Hematopoietic multipotent progenitor cell treated with erythropoietin and hydrocortisone succinate and interleukin-3 and kit ligand, for 8 days (in vitro differentiated cells): ENCODE measurements at places on chromosomes 7 and 10.

DNA sequence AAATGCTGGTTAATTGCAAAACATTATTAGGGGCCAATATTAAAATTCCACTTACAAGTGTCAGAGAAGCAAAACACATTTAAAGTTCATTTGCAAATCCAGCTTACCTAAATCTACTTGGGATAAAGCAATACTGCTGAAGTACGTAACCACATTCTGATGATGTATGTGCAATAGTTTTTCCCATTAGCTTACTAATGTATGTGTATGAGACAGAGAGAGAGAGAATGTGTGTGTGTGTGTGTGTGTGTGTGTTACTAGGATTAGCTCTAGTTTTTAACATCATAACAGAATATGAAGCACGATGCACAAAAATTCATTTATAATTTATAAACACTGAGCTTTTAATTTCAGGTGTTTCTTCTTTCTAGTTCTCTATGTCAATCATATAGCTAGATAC, 1074.2 kb upstream of the C7orf33 start:
- no peak for DNase-seq

DNA sequence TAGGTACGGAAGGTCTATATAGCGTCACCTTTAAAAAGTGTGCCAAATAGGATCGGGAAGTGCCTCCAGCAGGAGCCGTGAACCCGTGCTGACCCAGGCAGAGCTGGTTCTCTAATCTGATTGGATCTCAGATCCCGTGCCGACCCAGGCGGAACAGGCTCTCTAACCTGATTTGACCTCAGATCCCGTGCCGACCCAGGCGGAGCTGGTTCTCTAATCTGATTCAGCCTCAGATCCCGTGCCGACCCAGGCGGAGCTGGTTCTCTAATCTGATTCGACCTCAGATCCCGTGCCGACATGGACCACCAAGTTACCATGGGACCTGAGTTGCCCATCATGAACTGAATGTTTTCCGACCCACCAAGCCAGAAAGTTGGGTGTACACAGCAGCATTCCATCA, 463.9 kb downstream of the PTPRN2 start:
- no peak for DNase-seq

- DNase-seq: peak; percentile 97
Measured at GRCh38 chr10:118698421-118698820, 56.3 kb downstream of the CACUL1 start.

DNA sequence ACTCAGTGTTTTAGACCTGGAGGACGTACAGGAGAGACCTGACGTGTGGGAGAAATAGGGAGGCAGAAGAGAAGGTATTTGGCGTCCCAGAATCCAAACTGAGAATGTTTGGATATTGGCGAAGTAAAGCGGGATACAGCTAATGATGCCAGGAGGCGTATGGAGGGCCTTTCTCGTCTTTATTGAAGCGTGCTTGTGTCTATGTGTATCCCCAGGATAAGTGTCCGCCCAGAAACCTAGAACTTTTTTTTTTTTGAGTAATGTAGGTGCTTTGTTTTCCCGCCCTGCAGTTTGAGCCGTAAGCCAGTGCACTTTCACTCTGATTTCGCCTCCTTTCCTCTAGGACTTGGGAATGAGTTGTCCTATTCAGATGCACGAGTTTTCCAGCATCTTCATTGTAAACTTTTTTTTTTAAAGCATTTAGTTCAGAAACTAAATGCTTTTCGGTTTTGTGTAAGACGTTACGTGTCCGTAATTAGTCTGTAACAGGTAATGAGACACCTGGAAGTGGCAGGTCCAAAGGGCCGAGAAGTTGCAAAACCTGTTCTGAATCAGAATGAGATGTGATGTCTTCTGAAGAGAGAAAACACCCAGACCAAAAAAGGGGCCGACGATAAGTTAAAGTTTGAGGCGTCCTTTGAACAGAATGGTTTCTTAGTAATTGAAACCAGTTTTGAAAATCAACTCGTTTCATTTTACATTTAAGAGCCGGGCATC, 746 bp downstream of the ARL5B start:
- DNase-seq: peak; percentile 51

DNA sequence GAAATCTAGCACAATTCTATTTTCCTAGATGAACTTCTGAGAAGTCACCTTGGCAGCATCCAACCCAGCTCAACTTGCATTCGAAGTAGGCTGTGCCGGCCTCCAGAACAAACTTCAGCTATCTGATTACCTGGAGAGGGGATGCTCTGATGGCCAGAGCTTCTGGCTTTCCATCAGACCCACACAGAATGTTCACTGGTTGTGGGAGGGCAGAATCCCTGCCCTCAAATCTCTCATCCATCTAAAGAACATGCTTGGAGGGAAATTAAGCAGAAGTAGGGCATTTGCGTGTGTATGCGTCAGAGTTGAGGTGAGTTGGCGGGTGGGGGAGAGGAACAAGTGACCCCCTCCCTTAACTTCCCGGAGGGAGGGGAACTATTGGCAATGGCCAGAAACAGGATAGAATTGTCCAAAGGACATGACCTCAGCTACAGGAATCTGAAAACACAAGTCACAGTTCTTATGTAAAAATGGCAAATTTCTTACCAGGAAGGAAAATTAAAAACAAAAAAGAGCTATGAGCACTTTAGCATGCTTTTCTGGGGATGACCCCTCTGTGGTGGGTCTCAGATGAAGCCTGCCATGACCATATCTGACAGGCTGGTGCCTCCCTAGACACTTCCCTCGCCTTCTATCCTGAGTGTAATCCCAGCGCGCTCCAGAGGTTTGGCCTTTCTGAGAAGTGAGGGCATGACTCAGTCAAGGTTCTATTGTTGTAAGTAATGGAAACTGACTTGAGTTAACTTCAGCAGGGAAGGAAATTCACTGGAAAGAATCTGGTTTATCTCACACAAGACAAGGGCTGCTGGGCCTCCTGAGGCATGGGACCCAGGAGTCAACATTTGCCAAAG, 278.8 kb downstream of the RPS24 start:
- DNase-seq: no peak

DNA sequence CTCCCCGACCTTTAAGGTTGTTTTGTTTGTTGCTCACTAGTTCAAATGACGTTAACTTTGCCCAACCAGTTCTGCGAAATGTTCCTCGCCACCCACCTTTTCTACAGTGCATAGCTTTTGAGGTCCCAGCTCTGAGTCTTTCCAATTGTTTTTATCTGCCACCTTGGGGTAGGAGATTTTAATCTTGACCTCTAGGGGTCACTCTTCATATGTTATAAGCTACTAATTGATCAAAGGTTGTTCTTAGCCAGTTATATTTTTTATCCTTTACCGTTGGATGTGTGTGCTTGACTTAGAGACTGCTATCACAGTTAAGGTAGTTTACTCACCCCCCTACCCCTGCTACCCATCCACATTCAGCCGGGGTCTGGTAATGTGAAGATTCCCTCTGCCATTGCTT, 372.4 kb downstream of the SUGCT start:
- peak; percentile 35 for DNase-seq

GRCh38 chr10:99917963-99918825, 91.6 kb downstream of the DNMBP start:
- DNase-seq: no peak

- peak; percentile 30 for DNase-seq
Measured at GRCh38 chr7:129730159-129730558, 118.6 kb downstream of the NRF1 start.

DNA sequence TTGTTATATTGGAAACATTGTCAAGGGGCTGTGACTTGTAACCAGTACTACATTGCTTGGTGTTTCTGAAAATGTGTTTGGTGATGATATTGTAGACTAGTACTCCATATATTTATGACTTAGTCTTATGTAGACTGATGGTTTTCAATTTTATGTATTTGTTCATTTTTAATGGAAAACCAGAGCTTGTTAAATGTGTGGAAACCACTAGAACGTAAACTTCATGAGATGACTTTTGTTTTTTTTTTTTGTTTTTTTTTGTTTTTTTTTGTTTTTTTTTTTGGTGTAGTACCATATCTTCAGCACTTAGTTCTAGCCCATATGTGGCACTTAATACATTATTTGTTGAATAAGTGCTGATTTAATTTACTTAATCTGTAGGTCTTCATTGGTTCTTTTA, 518.6 kb downstream of the AUTS2 start:
- no peak for DNase-seq

- no peak for DNase-seq
Measured at GRCh38 chr7:134941185-134941900, 45.0 kb upstream of the AGBL3 start.

- DNase-seq: no peak
Measured at GRCh38 chr7:155728116-155728515, 83.7 kb downstream of the RBM33 start.

DNA sequence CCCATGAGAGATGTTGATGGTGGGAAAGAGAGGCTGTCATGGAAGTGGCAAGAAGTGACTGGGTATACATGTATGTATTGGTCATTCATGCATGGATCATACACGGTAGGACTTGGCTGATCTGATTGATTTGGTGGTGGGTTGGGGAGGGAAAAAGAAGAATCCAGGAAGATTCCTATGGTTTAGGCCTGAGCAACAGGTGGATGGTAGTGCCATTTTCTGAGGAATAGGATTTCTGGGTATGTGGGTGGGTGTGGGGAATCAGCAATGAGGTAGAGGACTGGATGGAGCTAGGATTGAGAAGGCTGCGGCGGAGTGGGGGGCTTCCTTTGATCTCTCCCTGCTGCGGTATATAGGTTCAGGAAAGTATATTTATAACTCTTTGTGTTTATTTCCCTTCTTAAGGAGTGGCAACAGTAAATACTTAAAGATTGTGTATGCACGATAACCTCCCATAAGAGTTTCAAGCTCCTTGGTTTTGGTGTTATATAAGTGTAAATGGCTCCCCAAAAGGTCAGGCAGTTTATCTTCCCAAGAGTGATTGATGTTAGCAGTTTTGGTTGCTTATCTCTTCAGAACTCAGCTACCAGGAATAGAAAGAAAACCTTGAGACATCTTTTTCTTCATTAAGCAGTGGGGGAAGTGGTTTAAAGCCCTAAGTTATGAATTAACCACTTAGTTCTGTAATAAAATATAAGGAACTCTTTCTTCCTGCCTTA, 100.1 kb downstream of the LSMEM1 start:
- DNase-seq: no peak

DNA sequence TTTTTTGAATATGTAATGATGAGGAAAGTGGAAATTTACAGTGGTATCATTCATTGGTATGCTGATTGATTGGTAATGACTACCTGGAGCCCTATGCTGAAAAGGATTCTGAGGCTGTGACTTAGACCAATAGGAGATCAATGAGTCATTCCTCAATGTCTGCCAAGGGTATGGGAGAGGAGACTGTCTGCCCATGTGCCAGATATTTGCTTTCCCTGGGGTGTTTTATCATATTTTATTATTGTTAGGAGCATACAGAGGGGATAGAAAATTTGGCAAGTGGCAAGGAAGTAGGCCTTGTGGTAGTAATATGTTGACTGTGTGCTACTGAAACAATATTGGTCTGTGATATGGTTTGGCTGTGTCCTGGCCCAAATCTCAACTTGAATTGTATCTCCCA, 54.8 kb downstream of the ASAH2B start:
- DNase-seq: no peak

GRCh38 chr10:133159950-133160825, at the start of gene KNDC1:
Gene KNDC1 (plus strand): TSS chr10:133160219. CDS start chr10:133160468, 249 bp downstream.
- no peak for DNase-seq

- no peak for DNase-seq
Measured at GRCh38 chr7:17830206-17830605, 110.1 kb downstream of the SNX13 start.

- no peak for DNase-seq
Measured at GRCh38 chr10:131609176-131609575, 291.6 kb upstream of the PPP2R2D start.
